ENCODE measurements at places on chromosomes 4 and X.

GRCh38 chr4:177047070-177047850 lies 254.5 kb upstream of the VEGFC start:
- no peak for DNase-seq

GRCh38 chr4:139674875-139675550 lies 9.4 kb downstream of the MGST2 start:
- no peak for DNase-seq

GRCh38 chr4:176153124-176153523 lies 42.3 kb downstream of the SPATA4 start:
- DNase-seq = no peak

DNA sequence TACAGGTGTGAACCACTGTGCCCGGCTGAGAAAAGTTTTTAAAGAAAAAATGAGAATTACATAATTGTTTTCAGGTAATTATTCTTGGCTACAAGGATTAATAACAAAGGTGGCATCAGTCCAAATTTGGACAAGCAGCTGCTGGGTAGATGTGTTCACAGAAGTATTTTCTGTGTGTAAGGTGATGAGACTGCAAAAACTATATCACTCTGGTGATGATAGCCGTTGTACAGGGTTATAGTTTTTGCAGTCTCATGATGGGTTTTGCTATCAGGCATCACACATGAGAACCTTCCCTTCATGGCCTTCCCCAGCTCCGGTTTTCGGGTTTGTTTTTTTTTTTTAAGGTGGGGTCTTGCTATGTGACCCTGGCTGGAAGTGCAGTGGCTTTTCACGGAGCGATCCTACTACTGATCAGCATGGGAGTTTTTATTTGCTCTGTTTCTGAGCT lies 5.1 kb upstream of the SLC10A3 start:
- no peak for DNase-seq

GRCh38 chr4:177573507-177573906 lies 131.3 kb upstream of the AGA start:
- DNase-seq = no peak

- no peak for DNase-seq
Observed at GRCh38 chrX:78708816-78709215, 38.7 kb upstream of the LPAR4 start.

- DNase-seq = no peak
Observed at GRCh38 chr4:55321707-55322264, 24.3 kb upstream of the SRD5A3 start.

All from GM12892 (cell line).